Stimulated activated CD4-positive, alpha-beta T cell treated with anti-CD3 and anti-CD28 coated beads, Interleukin-12 subunit alpha, Interleukin-12 subunit beta, amount 100 ng/mL, for 4 hours (primary cell): ENCODE measurements at places on chromosomes 5 and 9.

DNA sequence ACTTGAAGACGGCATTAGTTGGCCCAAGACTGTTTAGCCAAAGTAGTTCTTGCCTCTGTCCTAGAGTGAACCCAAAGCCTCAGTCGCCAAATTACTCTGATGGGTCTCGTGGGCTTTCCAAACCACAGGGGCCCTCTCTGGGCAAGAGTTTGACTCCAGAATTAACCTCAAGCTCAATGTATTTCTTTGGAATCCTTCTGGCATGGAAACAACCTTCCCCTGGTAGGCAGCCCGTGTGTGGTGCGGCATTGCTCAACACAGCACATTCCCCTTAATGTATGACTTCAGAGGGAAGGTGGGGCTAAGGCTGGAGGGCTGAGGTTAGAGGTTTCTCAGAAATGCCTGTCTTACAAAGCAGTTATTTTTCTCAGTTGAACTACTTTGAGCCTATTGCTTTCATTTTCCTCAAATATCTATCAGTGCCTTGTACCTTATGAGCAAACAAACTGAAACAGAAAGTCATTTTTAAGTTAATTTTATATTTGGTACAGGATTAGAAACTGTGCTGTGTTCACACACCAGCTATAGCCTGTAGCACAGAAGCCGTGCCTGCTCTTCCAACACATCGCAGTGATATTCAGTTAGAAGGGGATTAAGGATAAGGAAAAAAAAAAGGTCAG lies 123.9 kb upstream of the HAPLN1 start:
- no peak for DNase-seq

GRCh38 chr5:160694896-160695295 lies 157.1 kb downstream of the ATP10B start:
- no peak for DNase-seq

DNA sequence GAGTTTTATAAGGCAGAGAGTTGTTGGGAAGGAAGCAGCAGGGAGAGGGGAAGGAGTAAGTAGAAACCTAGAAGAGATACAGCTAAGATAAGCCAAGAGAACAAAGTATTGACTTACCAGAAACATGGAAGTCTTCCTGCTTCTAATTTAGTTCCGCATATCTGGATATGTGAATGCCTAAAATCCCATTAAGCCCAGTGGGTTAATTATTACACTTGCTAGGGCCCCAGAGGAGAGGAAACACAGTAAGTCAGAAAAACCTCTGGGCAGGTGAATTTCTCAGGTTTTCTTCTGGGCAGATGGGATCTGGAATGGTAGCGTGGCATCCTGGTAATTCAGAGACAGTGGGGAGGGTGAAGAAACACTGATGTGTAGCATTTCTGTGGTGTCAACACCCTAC lies 104.7 kb upstream of the GABRP start:
- no peak for DNase-seq

- no peak for DNase-seq
Observed at GRCh38 chr5:139634028-139634325, 14.2 kb upstream of the CXXC5 start.

- DNase-seq: no peak
Observed at GRCh38 chr5:175363300-175363699, 80.7 kb downstream of the DRD1 start.

- no peak for DNase-seq
Observed at GRCh38 chr5:159527546-159528254, 197.4 kb upstream of the IL12B start.

GRCh38 chr5:148539851-148540250 lies 114.5 kb downstream of the HTR4 start:
- DNase-seq: no peak

DNA sequence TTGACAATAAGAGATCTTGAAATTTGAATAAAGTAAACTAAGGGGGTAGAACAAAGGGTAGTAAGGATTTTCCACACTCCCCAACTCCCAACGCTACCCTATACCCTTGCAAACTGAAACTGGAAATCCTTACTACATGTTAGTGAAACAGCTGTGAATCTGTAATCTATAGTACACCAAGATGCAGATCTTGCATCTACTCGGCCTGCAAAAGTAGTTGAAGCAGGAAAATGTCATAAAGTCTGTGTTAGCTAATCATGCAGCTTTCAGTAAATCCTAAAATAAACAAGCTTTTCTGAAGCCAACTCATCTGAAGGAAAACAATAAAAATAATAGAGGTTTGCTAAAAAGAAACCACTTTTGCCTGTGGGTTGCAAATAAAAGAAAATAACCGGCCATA lies 1242.0 kb upstream of the ACO1 start:
- no peak for DNase-seq

GRCh38 chr9:99918134-99918533 lies 11.7 kb downstream of the STX17 start:
- no peak for DNase-seq

GRCh38 chr9:134381671-134382516 lies 55.6 kb downstream of the RXRA start:
- no peak for DNase-seq

DNA sequence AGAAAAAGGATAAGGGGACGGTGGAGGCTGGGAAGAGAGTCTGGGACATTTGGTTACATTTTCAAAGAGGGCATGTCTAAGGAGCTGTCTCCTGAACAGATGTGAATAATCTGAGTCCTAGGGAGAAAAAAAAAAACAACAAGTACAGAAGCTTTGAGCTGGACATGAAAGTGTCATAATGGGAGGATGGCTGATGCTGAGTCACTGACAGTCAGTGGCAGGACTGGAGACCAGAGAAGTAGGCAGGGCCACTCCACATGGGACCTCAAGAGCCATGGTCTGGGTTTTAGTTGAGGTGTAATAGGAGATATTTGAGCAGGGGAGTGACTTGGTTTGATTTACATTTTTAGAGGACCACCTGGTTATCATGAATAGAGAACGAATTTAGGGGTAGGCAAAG lies 70.6 kb downstream of the DPYSL3 start:
- no peak for DNase-seq
